ENCODE measurements at places on chromosomes 5 and 9.

DNA sequence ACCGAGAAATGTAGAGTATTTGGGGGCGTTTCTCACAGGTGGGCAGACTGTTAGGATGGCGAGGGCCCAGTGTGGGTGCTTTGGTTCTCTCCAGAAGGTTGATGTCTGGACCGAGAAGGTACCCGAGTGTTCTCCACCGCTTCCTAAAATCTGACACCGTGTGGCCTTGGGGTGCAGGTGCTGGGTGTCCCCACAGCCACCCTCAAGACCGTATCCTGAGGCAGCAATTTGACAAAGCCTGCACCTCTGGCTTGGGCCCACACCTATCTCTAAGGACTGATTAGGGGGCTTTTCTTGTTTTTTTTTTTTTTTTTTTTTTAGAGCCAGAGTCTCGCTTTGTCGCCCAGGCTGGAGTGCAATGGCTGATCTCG lies 1.3 kb downstream of the PPP1R26 start:
- DNase-seq: no peak

DNA sequence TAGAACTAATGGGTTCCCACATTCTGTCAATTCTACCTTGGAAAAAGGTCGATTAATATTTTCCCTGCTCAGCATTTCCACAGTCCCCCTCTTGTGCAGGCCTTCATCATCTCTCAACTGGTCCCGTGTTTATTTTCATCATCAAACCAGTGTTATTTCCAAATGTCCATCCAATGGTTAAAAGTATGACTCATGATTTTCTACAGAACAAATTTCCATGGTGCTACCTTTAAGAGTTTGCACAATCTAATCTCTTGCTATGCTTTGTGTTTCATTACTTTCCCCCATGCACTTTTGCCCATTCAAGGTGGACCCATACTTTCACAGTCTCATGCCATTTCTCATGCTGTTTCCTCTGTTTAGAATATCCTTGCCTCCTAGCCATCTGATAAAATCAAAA lies 143.7 kb downstream of the CCDC192 start:
- DNase-seq: no peak

DNA sequence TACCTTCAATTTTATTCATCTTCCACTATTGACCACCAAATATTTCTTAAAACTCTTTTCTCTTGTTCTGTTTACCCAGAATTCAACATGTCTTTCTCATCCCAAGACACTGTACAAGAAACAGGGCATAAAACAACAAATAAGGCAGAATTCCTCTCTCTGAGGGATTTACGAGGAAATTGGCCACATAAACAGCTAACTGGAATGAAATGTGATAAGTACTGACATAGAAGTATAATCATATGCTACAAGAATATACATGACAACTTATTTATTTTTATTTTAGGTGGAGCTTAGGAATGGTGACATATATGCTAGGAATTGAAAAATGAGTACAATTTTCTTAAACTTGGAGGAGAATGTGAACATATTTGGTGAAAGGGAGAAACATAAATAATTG lies 48.8 kb upstream of the FBN2 start:
- DNase-seq: no peak

DNA sequence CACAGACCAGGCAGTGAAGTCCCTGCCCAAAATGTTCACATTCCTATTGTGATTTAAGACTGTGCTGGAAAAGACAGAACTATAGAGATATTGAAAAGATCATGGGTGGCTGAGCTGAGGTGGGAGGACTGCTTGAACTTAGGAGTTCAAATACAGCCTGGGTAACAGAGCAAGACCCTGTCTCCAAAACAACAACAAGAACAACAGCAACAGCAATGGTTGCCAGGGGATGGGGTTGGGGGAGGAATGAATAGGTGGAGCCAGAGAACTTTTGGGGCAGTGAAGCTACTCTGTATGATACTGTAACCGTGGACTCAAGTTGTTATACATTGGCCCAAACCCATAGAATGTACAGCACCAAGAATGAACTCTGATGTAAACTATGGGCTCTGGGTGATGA lies 88.2 kb downstream of the DCP2 start:
- no peak for DNase-seq

DNA sequence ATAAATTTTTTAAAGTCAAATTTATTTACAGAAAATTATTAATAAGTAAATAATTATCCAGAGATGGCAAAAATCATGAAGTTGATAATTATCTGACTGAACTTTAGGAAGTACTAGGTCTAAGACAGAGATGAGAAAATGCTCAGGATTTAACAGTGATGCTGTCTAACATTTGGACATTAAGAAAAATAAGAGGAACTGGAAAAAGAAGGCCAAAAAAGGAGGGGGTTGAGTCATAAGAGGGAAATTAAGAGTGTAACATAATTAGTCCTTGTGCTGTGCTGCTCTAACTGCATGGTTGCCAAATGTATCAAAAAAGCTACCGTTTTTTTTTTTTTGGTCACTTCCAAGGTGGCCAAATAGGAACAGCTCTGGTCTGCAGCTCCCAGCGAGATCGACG lies 35.4 kb upstream of the TUT7 start:
- no peak for DNase-seq

GRCh38 chr5:158824241-158824882 lies 275.4 kb downstream of the EBF1 start:
- no peak for DNase-seq

DNA sequence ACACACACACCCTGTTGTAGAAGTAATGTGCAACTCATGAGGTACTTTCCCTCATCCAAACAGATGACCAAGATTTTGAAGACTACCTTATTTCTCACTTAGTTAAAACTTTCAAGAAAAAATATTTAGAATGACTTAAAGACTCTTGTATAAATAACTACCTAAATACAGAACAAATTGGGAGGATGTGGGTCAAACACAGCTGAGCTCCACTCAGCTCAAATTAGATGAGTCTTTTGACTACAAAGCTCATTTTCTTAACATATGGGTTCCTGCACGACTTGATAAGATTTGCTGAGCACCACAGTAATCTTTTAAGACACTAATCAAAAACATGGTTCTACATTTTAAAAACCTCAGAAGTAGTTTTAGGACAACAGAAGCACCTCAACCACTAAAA lies 8.9 kb downstream of the MTX3 start:
- DNase-seq: no peak

DNA sequence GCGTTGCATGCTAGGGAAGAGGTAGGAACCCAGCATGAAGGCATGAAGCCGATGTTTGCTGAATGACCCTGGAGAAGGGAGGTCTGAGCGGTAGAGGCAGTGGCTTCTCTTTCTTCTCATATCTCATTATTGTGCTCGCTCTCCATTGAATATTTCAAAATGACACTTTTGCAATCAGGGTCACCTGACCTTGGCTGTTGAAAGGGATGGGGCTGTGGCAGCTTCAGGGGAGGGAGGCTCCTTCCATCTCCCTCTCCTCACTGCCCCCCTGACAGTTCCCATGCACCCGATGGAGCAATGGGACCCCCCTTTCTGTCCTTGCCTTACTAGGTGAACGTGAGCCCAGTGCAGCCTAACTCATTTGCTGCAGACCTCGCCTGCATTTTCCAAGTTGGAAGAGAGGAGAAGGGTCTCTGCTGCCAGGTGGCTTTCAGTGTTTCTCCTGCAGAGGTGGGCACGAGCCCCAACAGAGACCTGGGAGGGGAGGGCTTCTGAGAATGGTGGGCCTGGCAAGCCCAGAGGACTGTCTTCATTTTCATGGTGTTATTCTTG lies 17.9 kb downstream of the STC2 start:
- no peak for DNase-seq

GRCh38 chr9:22809371-22809770 lies 362.7 kb downstream of the DMRTA1 start:
- DNase-seq: no peak

GRCh38 chr9:81685763-81686613 lies 3.4 kb downstream of the TLE1 start:
- no peak for DNase-seq

- DNase-seq: no peak
Observed at GRCh38 chr5:145723516-145723915, 111.6 kb downstream of the PRELID2 start.

- DNase-seq: no peak
Observed at GRCh38 chr5:27472871-27473270, 434.5 kb upstream of the CDH9 start.

DNA sequence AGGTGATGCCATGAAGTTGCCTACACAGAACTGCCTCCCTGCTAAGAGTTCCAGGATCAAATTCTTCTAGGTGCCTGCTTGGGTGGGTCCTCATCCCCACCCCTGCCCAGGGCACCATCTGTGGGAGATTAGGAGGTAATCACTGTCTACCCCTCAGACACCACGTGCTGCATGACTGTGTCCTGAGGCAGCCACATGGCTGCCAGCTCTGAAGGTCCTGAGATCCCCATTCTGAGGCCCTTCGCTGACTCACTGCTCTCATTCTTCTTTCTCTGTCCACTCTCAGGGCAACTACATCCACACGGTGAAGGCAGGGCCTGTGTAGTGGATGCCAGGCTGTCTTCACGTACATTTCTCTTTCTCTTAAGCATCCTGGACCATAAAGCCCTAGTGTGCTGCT lies 222.9 kb upstream of the ANKRD55 start:
- DNase-seq: no peak

DNA sequence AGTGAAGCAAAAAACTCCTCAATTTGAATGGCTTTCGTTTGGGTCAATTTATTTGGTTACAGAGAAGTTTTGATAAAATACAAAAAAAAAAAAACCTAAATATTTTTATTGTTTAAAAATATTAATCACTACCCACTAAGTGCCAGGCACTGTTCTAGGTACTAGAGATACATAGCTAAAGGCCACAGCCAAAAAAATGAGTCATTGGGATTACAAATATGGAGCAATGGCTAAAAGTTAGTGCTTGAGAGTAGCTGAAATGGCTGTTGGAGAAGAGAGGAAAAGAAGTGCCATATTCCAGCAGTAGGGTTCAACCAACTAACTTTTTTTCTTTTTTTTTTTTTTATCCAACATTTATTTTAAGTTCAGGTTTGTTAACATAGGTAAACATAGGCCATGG lies 130.1 kb upstream of the PTGER4 start:
- DNase-seq: no peak

- DNase-seq: no peak
Observed at GRCh38 chr5:54148067-54148845, 162.1 kb downstream of the ARL15 start.

- no peak for DNase-seq
Observed at GRCh38 chr9:120920806-120921178, 5.8 kb downstream of the TRAF1 start.

- no peak for DNase-seq
Observed at GRCh38 chr5:142689081-142689480, 3.2 kb upstream of the FGF1 start.

DNA sequence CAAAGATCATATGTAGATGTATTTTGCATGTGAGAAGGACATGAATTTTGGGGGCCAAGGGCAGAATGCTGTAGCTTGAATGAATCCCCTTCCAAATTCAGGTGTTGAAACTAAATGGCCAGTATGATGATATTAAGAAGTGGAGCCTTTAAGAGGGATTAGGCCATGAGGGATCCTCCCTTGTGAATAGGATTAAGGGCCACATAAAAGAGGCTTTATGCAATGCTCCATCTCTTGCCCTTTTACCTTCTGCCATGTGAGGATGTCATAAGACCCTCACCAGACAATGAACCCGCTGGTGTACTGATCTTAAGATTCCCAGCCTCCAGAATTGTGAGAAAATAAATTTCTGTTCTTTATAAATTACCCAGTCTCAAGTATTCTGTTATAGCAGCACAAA lies 206.1 kb downstream of the YTHDC2 start:
- no peak for DNase-seq

DNA sequence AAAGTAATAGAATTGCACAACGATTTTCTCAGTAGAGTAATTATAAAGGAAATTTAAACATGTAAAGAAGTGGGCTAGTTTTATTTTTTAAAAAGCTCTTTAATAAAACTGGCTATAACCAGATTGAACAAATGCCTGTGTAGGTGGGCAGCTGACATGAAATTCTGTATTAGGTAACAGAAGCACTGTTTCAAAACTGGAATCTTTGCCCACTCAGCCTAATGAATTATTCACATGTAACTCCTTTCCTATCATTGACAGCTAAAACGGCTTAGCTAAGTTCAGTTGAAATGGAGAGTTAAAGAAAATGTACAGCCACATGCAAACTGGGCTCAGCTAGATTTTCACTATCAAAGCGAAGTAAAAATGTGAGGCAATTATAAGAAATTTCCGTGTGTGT lies 1300.1 kb upstream of the ACO1 start:
- DNase-seq: no peak

- no peak for DNase-seq
Observed at GRCh38 chr5:96214442-96215197, 218.4 kb downstream of the PCSK1 start.

DNA sequence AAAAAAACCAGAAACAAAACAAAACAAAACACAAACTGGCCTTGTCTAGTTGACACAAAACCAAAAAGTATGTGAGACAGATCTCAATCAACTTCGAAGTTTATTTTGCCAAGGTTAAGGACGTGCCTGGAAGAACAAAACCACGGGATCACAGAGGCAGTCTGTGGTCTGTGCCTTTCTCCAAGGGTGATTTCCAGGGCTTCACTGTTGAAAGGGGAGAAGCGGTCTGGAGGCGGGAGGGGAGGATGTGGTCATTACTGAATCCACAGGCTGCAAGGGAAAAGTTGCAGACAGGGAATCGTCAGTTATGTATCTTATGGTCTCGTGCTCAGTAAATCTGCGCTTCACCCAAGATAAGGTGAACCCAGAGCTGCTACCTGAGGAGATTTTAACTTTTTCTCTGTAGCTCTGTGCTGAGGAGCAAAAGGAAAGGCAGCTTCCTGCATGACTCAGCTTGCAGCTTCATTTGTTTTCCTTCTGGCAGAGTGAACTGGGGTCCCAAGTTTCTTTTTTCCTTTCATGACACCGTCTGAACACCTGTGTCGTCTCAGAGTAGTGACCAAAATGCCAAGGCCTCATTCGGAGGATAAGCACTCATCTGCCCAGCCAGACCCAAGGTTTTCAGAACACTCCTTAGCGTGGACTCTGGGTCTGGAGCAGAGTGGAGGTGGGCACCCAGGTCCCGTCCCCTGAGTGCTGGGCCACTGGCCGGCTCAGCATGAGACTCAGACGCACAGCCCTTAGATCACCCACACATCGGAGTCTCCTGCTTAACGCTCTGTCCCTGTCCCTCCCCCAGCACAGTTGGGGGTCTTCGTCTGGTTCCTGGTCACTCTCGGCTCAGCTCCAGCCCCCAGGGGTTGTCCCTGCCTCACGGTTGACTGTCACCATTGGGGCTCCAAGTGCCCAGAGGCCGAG lies 25.9 kb downstream of the ROPN1L start:
- DNase-seq: no peak

DNA sequence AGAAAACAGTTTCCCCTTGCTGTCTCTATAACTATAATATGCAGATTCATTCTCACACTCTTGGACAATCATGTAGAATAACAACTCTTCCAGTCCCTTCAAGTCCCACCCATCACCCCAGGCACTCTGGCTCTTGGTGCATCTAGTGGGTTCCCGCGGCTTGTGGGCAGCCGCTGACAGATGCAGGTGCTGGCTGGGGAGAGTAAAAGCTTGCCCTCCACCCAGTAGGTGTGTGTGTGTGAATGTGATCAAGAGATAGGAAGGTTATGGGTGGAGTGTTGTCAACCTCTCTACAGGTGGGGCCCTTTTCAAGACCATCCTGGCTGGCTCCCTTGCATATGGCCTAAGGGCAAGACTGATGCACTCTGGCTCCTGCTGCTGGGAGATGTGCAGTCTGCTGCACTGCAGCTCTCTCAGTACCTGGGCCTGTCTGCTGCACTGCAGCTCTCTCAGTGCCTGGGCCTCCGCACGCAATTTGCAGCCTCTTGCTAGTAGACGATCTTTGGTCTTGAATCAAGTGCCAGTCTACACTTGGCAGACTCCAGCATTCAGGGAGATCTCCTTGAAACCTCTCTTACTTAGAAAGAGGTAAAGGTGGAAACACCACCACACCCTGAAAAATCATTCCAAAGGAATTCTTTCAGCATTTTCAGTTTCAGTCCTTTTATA lies 189.7 kb upstream of the GDNF start:
- DNase-seq: no peak

- no peak for DNase-seq
Observed at GRCh38 chr9:95355500-95355899, 38.0 kb upstream of the FANCC start.
